ENCODE measurements at places on chromosomes 2 and 18.

- no peak for DNase-seq
These were observed 19.3 kb downstream of the RBMS1 start for GRCh38 chr2:160474319-160474645.

DNA sequence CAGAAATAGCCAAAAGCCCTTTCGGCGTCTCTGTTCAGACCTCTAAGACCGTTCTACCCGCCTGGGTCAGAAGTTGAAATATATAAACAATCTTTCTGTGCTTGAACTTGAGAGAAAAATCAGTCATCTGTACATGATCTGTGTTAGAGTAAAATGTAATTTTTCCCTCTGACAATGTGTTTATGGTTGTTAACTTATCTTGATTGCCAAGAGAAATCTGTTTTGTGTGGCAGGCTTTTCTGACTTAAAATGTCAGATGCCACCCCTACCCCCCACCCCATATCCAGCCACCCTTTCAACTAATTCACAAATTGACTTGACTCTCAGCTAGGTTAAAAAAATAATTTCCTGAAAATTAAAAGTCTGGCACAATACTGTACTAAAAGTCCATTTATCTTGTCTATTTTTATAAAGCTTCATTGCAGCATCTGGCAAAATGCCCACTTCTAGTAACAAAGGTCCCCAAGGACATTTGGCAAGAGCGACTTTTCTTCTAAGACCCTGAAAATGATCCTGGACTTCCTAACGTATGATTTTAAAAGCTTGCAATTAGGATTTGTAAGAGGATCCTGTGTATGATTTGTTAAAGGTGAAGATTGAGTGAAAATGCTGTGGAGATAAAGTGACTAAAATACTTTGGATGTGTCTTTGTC, 304.2 kb downstream of the EPHA4 start:
- no peak for DNase-seq

- no peak for DNase-seq
These were observed 614.3 kb downstream of the ZEB2 start for GRCh38 chr2:143905587-143905986.

GRCh38 chr2:230899786-230900185, 25.3 kb downstream of the GPR55 start:
- DNase-seq = no peak

DNA sequence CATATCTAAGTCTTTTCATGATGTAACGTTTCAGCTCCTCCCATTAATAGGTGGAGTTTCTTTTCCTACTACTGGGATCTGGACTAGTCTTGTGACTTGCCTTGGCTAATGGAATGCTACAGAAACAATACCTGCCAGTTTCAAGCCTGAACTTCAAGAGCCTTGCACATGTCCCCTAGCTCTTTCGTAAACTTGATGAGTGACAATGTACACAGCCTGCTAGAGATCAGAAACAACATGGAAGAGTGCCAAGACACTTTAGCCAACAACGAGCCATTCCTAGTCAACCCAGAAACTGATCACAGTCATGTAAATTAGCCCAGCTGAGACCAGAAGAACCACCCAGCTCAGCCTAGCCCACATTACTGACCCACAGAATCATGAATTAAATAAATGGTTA, 24.8 kb upstream of the STK39 start:
- DNase-seq = no peak

GRCh38 chr18:76874642-76875389, 52.5 kb downstream of the ZNF236 start:
- no peak for DNase-seq

GRCh38 chr18:25052511-25052921, 299.4 kb downstream of the ZNF521 start:
- DNase-seq = no peak

DNA sequence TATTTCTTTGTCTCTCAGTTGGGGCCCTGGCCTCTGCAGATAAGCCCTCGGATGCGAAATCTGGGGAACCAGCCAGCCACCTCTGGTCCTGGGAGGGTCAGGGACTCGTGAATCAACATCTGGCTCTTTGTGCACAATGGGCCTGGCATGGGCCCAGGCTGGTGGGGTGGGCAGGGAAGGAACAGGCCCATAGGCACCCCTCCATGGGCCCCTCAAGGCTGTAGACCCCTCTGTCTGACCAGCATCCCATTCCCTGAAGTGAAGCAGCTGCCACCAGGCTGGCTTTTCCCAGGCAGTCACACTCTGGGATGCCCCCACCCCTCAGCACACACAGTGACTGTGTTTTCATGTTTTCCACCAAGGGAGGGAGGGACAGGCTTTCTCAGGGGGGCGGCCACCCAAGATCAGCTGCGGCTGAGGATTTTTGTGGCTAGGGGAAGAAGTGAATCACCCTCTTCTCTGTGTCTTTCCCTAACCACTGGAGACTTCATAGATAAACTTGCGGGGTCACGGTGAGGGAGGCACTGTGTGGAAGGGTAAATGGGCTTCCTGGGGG, 166.0 kb downstream of the AGAP1 start:
- DNase-seq = no peak

- DNase-seq = no peak
These were observed 594 bp downstream of the RAD51AP2 start for GRCh38 chr2:17517481-17518211.

- DNase-seq = no peak
These were observed 172.4 kb upstream of the HS6ST1 start for GRCh38 chr2:128490881-128491691.

All from stimulated activated naive B cell treated with anti-CD40 and anti-IgM and Interleukin-4, amounts not matched to agents 10 μg/mL and 1 μg/mL and 100 μg/mL, for 72 hours (primary cell).